Activated T-helper 1 cell treated with Interleukin-2 at 50 U/mL for 16 hours (primary cell): ENCODE measurements at places on chromosomes 12 and 14.

DNA sequence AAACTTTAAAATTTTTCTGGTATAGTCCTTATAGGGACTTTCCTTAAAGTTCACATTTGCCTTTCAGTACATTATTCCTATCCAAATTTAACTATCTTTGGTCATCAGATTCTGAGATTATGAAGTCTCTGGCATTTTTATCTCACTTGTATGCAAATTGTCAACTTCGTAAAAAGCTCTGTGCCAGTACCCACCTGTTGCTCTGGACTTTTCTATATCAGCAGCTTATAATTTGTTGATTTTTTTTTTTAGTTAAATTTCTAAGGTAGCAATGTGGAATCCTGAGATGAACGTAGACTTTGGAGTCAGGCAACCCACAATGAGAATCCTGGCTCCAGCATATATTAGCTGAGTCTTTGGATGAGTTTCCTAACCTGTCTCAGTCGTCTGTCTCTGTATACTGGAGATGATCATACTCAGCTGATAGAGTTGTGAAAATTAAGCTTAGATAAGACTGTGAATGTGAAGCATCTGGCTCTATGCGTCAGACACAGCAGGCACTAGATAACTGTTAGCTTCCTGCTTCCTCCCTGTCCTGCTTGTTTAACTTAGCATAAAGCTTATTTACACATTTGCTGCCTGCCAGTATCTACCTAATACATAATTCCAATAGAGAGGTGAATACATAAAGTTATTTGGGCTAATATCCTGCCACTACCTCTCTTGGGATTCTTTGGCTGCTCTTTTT lies 59.8 kb downstream of the MARK3 start:
- no peak for DNase-seq

GRCh38 chr12:129063600-129063999 lies 210.3 kb downstream of the GLT1D1 start:
- DNase-seq: no peak

DNA sequence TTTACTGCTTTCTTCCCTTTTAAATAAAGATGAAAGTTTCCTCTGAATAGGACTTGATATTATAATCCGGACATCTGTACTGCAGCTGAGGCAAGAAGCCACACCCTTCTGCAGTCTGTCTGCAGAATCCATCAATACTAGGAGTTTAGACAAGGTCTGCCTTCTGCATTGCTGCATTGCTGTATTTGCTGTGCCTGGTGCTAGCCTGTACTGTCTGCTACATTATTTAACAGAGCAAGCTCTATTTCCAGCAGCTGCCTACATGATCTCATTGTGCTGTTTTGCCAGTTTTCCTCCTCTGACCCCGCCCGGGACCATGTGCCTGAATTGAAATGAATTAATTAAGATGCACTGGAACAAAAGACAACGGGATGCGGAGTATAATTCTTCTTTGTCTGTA lies 1.7 kb downstream of the TUBA1A start:
- no peak for DNase-seq

DNA sequence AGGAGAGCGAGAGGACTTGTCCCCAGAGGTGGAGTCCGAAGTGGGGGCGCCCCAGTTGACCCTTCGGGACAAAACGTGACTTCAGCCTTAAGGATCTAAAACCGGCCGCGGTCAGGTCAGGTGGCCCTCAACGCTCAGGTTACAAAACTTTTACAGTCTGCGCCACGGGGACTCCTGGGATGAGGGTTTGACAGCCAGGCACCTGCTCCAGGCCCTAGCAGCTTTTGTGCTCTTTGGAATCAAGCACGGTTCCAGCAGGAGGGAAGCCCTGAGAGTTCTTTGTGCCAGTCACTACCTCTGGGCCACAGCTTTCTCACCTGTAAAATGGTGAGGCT lies 337 bp downstream of the ZC2HC1C start:
- no peak for DNase-seq

- no peak for DNase-seq
Measured at GRCh38 chr12:868722-869121, 80.8 kb downstream of the RAD52 start.

GRCh38 chr12:70920251-70920851 lies at the start of gene PTPRR:
PTPRR (minus strand) TSS chr12:70920738; CDS start chr12:70920390, 348 bp downstream.
- DNase-seq: no peak

GRCh38 chr12:80059102-80059501 lies 40.2 kb upstream of the OTOGL start:
- no peak for DNase-seq

DNA sequence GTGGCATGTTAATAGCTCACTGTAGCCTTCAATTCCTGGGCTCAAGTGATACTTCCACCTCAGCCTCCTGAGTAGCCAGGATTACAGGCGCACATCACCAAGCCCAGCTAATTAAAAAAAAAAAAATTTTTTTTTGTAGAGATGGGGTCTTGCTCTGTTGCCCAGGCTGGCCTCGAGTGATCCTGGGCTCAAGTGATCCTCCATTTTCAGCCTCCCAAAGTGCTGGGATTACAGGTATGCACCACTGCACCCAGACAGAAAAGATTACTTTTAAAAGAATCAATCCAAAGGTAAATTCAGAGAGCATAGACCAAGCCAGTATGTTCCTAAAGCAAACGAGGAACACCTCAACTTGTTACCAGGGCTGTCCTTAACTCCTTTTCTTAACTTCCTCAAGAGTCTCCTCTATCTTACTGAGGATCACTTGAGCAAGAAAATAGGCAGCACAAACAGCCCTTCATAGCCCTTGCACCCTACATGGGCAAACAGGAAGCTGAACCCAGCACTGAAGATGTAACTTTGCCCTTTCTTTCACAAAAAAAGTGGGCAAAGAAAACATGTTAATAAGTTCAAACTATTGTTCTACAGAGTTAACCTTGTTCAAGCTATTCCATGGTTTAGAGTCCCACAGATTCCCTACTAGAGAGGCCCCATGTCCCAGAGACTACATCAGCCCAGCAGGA lies 11.3 kb downstream of the CS start:
- DNase-seq: no peak

DNA sequence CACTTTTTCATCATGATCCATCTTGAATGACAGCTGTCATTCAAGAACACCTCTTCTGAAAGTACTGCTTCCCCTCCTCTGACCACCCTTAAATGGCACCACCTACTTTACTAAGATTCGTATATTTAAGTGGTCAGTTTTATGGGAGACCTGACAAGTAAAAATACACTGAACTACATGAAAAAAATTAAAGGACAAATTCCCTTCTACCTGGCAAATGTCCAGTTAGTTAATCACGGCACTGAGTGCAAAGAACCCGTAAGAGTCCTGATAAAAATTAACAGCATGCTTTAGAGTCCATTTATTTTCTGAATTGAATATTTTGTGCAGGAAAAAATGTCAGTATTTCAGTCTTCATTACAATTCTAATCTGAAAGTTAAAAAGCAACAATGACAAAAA lies 48.7 kb downstream of the SETD3 start:
- no peak for DNase-seq

- DNase-seq: no peak
Measured at GRCh38 chr14:42556551-42556950, 949.9 kb downstream of the LRFN5 start.

DNA sequence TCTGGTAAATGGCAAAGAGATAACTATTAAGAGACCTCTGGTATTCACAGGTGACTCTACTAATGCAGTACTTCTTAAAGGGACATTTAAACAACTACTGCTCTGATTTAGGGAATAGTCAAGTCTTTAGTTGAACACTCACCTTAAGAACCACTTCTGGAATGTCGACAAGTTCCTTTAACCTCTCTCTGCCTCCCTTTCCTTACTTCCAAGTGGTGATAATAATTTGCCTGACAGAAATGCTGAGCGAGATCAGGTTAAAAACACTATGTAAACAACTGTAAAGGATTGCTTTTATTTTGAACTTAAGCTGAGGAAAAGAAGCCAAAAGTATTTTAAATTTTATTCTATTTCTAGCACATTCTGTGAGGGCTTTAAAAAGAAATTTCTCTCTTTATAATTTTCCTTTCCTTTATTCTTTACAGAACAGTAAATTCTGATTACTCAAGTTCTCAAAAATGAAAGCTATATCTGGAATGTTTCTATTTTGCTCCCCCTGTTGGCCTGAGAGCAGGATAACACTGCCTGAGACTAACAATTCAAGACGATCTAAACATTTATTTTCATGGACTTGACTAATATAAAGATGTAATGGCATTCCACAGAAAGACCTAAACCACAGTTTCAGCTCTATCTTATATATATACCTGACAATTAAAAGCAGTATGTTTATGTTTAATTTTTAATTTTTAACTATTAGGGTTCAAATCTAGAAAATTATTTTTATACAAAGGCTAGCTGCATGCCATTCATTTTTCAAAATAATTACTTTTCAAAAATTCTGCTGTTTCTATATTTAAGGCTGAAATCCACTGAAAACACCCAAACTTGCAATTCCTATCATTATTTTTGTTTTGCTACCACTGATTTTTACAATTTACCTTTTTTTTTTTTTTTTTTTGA lies 29.2 kb downstream of the ZCCHC8 start:
- no peak for DNase-seq

DNA sequence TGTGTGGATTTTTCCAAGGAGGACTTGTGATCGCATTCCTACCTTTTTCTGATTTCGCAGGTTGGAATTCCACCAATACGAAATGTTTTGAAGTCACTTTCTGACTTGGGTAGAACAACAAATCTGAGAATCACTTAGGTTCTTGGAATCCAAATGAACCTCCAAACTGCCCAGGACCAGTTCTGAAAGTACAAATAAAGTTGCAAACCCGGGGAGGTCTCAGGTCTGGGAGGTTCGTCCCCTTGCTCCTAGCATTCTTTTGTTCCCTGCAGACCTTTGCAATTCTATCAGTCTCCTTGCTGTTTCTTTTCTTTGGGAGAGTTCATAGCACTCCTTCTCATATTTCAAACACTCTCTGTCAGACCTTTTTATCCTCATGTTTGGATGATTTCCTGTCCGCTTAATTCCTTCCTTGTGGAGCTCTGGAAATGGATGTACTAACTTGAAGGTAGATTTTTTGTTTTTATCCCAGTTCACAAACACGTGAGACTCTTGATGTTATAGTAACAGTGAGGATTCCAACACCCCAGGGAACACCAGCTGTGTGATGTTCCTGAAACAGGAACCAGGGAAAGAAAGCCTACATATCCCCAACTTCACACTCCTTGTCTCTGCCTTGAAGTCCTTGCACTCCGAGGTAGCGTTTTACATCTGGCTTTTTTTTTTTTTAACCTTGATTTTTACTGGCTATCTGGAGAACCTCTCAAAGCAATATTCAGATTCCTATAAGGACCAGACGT lies 70.6 kb downstream of the TMEM132C start:
- DNase-seq: no peak

GRCh38 chr14:68216079-68216478 lies 396.5 kb downstream of the RAD51B start:
- no peak for DNase-seq
